ENCODE measurements at places on chromosomes 2 and 18. TPM values are rescaled to one million over a fixed set of nuclear protein-coding genes. Genes with fewer than 3 reads are reported as not detected.

Gene CXCR1
- 6.4 TPM for total RNA-seq

Gene SLC19A3
- 28.1 TPM for total RNA-seq

Gene TRIP12
- 184 TPM for total RNA-seq

Gene SFTPB
- total RNA-seq: 19,115 TPM

Gene GPR55
- total RNA-seq: 0.26 TPM

Gene NAT8
- not detected for total RNA-seq

GRCh38 chr18:650428-650858 is 7.0 kb upstream of the TYMS start:
- DNase-seq: no peak

GRCh38 chr2:105828558-105828957 is 83.8 kb downstream of the NCK2 start:
- DNase-seq: no peak

DNA sequence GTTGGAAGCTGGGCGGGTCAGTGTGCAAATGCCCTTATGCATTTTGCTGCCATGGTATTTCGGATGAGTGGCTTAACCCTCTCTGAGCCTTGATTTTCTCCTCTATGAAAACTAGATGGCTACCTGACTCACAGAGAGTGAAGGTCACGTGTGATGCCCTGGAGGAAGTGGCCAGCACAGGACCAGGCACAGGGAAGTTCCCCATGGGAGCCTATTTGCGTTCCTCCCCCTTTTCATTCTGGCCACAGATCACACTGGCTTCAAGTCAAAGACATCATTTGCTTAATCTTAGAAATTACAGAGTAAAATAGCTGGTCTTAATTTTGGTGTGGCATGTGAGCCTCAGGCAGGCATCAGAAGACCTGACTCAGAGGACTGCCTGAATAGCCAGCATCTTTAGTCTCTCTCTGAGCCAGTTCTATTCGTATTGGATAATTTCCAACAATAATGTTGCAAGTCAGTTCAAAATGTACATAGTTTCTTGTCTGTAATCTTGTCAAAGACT is 57.6 kb upstream of the CD302 start:
- peak; percentile 60 for DNase-seq

DNA sequence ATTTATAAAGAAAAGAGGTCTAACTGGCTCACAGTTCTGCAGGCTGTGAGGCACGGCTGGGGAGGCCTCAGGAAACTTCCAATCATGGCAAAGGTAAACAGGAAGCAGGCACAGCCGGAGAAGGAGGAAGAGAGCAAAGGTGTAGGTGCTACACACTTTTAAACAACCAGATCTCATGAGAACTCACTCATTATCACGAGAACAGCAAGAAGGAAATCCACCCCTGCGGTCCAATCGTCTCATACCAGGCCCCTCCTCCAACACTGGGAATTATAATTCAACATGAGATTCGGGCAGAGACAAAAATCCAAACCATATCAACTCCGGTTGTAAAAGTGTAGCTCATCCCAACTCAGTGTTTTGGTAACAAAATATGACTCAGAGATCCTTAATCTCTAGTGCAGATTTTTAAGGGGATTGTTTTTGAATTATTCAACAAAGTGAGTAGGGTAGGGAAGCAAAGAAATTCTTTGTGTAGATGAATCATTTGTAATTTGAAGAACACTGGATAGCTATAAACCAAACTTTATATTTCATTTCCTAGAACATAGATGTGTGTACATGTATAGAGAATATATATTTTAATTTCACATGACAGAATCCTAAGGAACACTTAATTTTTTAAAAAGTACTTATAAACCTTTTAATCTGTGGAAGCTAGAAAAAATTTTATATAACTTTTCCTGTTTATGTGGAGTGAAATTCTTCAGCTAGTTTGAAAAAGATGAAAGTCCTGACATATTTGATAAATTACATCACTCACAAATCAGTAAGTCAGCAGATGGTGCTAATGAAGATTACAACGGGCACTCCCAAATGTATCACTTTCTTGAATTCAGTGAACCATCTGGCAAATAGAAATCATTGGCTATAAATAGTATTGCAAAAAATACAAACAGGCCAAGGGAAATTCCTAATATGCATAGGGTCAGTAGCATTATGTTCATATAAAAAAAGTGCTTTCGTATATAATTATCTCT is 130.1 kb downstream of the OLA1 start:
- no peak for DNase-seq

DNA sequence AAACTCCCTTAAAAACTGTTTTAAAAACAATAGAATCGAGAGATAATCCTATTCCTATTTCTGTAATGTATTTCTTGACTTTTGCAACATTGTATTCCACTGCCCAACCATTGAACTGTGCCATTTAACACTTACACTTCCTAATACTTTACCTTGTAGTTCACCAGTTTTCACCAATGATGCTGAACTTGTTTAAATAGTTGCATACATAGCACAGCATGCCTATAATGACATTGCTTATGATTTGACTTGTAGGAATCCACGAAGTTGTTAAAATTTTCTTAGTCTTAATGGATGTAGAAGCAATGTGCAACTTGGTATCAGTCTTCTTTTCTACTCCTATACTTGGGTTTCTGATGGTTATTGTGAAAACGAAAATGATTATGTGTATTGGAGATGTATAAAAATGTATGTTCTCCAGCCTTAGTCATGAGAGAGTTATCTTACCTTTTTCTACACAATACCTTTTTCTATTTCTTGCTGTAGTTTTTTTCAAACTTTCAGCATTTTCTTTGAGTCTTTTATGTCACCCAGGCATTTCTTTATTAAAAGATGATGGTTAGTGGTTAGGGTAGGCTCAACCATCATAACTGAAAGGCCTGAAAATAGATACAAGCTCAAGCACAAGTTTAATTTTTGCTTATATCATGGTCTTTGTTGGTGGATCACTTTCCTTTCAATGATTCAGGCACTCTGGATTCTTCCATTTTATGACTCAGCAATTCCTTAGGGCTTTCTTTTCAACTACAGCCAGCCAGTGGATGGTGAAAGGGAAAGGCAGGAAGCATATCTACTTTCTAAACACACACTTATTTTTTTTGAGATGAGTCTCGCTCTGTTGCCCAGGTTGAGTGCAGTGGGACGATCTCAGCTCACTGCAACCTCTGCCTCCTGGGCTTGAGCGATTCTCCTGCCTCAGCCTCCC is 9.4 kb downstream of the GPD2 start:
- no peak for DNase-seq

DNA sequence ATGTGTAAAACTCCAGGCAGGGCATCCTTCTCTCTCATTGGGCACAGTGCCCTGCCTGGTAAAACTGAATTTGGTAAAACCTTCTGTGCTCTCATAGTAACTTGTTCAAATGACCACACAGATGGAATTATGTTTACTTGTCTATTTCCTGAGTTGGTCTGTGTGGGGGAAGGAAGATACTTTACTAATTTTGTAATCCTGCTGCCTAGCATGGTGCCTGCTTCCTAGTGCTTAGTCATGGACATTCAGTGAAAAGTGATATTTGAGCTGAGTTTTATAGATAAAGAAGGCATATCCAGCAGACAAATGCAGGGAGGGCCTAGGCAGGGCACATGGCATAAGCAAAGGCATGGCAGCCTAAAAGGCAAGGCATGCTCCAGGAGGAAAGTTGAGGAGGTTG is 199.4 kb downstream of the FSHR start:
- no peak for DNase-seq

DNA sequence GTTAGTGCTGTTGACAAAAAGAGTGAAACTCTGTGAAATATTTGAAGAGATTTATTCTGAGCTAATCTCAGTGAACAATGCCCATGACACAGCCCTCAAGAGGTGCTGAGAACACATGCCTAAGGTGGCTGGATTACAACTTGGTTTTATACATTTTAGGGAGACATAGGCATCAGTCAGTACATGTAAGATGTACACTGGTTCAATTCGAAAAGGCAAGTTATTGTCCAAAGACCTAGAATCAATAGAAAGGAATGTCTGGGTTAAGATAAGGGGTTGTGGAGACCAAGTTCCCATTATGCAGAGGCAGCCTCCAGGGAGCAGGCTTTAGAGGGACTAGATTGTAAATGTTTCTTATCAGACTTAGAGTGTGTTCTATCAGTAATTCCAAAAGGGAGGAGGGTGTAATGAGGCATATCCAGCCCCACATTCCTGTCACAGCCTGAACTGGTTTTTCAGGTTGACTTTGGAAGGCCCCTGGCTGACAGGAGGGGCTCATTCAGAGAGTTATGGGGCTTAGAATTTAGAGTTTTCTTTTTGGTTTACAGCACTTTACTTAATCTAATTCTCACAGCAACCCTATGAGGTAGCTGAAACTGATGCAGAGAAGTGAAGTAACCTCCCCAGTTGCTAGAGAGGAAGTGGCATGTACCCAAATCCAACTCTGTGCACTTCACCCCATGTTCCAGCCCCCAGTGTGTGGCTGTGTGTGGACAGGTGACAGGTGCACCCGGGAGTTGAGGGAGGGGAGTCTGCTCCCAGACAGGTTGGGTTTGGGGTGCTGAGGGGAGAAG is 28.3 kb upstream of the ASAP2 start:
- DNase-seq: peak; percentile 59

Gene GULP1
- total RNA-seq: 86.7 TPM

DNA sequence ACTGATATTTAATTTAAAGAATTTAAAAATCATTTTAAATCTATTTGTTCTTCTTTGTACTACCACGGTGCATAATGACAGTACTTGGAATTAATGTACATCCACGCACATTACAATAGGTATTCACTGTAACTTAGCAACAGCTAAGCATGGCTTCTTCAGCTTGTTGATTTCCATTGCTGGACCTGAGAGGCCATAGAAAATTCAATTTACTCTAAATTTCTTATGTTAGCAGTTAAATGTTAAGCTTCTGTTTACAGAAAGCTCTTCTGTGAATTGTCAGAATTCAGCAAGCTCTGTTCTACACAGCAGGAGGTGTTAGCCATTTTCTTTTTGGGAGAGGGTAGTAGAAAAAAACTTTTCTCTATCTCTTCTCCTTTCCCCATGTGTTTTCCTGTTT is 1149.3 kb upstream of the CDH2 start:
- DNase-seq: no peak

Gene KIF1A
- 2.3 TPM for total RNA-seq

Gene VIT
- total RNA-seq: 0.46 TPM

DNA sequence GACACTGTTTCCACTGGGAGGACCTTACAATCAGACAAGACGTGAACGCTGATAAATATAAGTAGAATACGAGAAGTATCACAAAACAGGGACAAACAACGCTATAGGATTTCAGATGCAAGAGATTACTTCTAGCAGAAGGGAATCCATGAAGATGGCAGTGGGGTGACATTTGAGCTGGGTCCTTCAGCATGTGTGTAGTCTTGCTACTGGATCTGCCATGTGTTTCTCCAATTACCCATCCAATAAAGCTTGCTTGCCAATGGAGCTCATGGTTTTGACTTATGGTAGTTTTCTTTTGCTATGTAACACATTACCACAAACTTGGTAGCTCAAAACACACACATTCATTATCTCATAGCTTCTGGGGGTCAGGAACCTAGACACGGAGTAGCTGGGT is 32.8 kb upstream of the LGALSL start:
- DNase-seq: no peak

Data from lung (tissue), 17 donors.